ENCODE measurements at places on chromosomes 3 and 15.

- DNase-seq: no peak
Measured at GRCh38 chr3:23758253-23758838, 47.4 kb upstream of the UBE2E1 start.

DNA sequence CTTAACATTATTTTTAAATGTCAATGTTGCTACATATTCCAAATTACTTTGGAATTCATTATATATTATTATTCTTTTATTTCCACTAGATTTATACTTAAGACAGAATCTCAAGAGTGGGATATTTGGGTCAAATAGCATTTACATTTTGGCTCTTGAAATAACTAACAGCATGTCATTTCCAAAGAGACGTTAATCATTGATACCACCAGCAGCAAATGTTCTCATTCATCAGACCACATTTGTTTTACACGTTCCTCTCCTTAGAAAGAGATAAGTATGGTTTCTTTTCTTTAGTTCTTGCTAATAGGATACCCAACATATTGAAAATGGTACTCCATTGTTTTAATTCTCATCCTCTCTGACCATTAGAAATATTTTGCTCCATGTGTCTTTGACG, 229.8 kb downstream of the LPP start:
- DNase-seq: no peak

GRCh38 chr3:79154865-79155264, 612.9 kb downstream of the ROBO1 start:
- no peak for DNase-seq

GRCh38 chr15:60340207-60340921, 57.4 kb downstream of the ANXA2 start:
- DNase-seq: no peak

GRCh38 chr15:74808840-74809229, 3.8 kb upstream of the LMAN1L start:
- DNase-seq: no peak

GRCh38 chr3:7241584-7242302, 380.8 kb downstream of the GRM7 start:
- no peak for DNase-seq

- no peak for DNase-seq
Measured at GRCh38 chr15:59595434-59595915, 16.1 kb upstream of the GCNT3 start.

DNA sequence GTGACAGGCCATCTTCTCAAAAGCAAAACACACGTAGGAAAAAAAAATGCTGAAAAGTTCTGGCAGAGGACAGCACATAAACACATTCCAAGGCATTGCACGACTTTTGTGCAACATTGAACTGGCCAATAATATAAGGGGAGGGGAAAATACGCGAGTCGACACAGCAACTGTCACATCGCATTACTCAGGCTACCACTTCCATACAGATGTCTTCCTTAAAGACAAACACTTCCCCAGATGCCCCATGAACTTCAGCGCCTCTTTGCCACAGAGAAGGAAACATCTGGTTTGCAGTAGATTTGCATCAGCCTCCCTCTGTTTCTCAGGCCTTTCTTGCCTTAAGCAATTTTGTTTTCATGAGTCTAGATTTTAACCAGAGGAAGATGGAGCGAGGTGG, 144.4 kb upstream of the IGF1R start:
- DNase-seq: no peak

DNA sequence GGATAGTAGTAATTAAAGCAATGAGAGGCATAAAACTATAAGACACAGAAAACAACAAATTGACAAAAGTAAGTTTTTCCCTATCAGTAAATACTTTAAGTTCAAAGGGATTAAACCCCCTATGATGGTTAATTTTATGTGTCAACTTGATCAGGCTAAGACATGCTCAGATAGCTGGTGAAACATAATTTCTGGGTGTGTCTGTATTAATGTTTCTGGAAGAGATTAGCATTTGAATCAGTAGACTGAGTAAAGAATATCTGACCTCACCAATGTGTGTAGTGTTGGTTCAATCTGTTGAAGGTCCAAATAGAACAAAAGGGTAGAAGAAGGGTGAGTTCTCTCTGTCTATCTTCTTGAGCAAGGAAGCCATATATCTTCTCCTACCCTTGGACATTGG, 283.3 kb upstream of the GRM7 start:
- no peak for DNase-seq

- DNase-seq: no peak
Measured at GRCh38 chr3:76700323-76700722, 339.6 kb upstream of the ROBO2 start.

DNA sequence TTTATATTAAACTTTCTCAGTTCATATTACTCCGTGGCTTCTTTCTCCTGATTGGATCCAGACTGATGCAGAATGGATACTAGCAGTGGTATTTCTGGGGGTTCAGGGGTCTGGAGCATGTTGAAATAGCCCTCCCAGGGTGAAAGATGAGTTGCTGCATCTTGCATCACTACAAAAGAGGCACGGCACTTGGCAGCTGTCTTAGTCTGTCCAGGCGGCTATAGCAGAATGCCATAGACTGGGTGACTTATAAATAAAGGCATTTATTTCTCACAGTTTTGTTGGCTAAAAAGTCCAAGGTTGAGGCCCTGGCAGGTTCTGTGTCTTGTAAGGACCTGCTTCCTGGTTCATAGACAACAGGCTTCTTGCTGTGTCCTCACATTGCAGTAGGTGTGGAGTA, 660 bp upstream of the BCL2L10 start:
- no peak for DNase-seq

GRCh38 chr15:60054472-60054871, 50.4 kb downstream of the FOXB1 start:
- DNase-seq: no peak
